ENCODE measurements at places on chromosomes 1 and 21.

- DNase-seq: no peak
Observed at GRCh38 chr1:108841703-108842102, 15.2 kb downstream of the AKNAD1 start.

GRCh38 chr1:72371259-72372035 is 89.1 kb upstream of the NEGR1 start:
- no peak for DNase-seq

DNA sequence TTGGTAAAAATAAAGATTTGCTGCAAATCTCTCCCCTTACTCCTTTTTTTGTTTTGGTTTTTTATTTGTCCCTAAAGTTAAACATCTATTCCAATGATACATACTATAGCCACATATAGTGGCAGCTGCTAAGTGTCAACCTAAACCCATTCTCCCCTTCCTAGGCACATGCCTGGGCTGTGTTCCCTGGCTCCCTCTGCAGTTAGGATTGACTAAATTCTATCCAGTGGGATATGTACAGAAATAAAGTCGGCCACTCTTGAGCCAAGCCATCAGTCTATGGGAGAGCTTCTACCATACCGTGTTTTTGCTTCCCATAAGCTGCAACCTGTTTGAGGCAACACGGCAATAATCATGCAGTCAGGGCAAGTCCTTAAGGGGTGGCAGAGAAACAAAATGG is 23.6 kb downstream of the MCOLN3 start:
- no peak for DNase-seq

- DNase-seq: no peak
Observed at GRCh38 chr1:226419284-226420029, 11.6 kb upstream of the PARP1 start.

DNA sequence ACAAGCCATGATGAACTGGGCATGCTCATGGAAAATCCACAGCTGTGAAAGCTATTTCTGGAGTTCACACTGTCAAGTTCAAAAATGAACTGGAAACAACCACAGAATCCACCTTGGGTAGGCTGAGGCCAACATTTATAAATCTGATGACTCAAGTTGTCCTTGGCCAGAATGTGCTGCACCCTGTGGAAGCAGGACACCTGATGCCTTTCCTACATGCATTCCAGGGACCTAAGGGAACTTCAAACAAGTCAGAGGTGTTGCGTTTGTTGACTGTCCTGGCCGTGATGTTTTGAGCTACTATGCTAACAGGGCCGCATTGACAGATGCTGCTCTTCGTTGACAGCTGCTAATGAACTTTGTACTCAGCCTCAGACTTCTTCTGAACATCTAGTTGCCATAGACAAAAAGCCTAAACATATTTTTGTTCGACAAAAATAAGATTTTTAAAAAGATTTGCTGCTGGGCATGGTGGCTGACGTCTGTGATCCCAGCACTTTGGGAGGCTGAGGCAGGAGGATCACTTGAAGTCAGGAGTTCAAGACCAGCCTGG is 127.9 kb upstream of the SLC45A1 start:
- no peak for DNase-seq

- DNase-seq: peak; percentile 27
Observed at GRCh38 chr1:25617625-25618432, 1.2 kb downstream of the MAN1C1 start.

- DNase-seq: no peak
Observed at GRCh38 chr1:115338457-115338820, 390 bp upstream of the NGF start.

GRCh38 chr1:49251019-49251784 is 474.5 kb upstream of the BEND5 start:
- DNase-seq: no peak

DNA sequence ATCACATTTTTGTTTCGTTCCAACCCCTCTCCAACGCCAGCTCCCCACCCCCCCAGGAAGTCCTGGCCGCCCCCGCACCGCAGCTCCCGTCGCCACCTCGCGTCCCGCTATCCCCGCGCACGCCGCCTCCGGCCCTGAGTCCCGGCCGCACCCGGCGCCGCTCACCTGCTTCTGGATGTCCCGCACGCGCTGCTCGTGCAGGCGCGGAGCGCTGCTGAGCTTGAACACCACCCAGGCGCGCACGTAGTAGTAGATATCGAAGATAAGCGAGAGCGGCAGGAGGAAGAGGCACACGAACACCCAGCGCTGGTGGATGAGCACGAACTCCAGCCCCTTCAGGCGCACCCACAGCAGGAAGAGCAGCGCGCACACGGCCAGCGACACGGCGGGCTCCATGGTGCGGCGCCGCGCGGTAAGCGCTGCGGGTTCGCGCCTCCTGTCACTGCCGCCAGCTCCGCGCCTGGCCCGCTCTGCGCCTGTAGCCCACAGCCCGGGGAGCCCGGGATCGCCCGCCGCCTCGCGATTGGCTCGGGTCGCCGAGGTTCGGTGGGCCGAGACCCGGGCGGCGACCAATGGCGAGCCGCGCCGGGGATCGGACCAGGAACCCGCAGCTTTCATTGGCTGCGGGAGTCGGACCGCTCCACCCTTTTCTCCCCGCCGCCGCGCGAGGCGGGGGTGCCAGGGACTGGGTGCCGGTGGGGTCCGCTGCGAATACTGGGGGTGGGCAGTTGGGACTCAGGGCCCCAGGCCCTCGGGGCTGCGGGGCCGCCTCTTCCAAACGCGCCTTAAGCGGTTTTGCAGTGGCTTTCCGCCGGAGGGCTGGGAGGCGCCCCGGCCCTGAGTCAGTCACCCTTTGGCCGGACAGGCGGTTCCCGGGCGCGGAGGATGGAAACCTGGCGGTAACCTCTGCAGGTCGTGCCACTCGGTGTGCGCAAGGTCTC is at the start of gene DHCR24:
DHCR24 (minus strand) TSS at position 472 of the 941 bp plus-strand sequence; CDS start at position 396, 76 bp downstream.
- DNase-seq: peak; percentile 100

DNA sequence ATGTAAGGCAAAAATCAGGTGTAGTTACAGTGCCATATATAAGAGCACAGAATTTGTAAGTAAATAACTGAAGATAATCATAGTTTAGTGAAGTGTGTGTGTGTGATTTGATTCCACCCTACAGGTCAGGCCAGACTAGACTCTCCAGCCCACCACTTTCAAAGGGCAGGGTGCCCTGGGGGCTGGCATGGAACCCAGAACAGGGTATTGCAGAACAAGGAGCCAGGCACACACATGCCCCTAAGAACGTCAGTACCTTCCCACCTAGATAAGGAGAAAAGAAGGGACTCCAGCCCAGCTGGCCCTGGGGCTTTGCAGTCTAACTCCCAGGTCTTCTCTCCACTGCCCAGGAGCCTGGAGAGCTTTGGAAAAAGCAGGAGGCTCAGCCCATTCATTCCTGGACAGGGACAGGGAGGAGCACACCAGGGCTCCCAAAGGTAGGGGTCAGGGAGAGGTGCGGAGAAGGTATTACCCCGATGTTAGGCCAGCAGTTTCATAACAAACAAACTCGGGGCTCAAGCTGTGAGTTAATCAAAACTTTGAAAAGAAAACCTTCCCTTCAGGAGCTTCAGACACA is 149.7 kb upstream of the VANGL1 start:
- DNase-seq: no peak

DNA sequence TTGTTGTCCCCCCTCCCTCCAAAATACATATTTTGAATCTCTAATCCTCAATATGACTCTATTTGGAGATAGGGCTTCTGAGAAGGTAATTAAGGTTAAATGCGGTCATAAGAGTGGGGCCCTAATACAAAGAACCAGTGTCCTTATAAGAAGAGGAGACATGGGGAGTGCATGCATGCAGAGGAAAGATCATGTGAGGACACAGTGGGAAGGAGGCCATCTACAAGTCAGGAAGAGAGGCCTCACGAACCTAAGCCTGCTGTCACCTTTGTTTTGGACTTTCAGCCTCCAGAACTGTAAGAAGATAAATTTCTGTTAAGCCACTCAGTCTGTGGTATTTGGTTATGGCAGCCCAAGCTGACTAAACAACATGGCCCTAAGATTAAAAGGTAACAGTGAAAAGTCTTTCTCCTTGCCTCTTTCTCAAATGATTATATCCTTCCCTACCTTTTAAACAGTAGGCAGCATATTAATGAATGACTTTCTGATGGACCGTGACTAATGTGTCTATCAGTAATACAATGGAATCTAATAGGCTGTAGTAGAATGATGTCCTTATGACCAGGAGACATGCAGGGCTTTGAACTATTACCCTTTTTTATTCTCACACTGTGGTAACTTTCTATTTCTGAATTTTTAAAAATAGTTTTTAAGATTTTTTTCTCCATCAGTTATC is 40.6 kb upstream of the ST6GALNAC3 start:
- no peak for DNase-seq

- DNase-seq: no peak
Observed at GRCh38 chr1:222950892-222951291, 136.1 kb downstream of the DISP1 start.

- DNase-seq: peak; percentile 88
Observed at GRCh38 chr1:31954607-31955283, 16.6 kb upstream of the PTP4A2 start.

GRCh38 chr1:246039584-246039983 is 467.5 kb downstream of the SMYD3 start:
- no peak for DNase-seq

GRCh38 chr21:41926117-41926806 is 27.6 kb downstream of the C2CD2 start:
- DNase-seq: peak; percentile 60

DNA sequence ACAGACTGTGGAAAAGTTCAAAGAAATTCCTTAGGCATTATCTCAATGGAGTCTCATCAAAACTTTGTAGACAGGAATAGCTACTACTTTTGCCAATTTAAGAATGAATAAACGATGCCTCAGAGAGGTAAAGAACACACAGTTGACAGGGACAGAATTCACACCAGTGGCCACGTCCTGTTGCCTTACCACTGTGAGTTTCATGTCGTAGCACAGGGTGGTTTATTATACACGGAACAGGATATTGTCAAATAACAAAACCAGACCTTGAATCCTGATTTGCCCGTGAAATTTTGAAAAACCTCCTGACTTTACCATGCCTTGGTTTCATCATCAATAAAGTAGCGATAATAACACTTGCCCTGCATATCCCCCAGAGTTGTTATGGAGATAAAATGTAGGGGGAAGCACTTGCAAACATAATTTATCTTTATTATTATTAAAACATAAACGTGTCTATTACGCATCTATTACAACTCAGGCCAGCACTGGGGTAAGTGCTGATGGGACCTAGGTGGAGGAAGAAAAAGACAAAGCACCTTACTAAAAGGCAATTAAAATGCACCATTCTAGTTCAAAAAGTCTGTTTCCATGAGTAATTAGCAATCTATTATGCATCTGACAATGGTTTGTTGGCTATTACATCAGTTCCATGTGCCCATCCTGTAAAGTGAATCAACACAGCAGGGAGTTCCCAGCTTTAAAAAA is 408.1 kb upstream of the RUNX1 start:
- DNase-seq: no peak

GRCh38 chr1:34128186-34128889 is 36.7 kb downstream of the CSMD2 start:
- no peak for DNase-seq

- DNase-seq: no peak
Observed at GRCh38 chr1:170704256-170704655, 40.3 kb downstream of the PRRX1 start.

GRCh38 chr1:209845408-209845725 is 17.6 kb downstream of the UTP25 start:
- DNase-seq: no peak

DNA sequence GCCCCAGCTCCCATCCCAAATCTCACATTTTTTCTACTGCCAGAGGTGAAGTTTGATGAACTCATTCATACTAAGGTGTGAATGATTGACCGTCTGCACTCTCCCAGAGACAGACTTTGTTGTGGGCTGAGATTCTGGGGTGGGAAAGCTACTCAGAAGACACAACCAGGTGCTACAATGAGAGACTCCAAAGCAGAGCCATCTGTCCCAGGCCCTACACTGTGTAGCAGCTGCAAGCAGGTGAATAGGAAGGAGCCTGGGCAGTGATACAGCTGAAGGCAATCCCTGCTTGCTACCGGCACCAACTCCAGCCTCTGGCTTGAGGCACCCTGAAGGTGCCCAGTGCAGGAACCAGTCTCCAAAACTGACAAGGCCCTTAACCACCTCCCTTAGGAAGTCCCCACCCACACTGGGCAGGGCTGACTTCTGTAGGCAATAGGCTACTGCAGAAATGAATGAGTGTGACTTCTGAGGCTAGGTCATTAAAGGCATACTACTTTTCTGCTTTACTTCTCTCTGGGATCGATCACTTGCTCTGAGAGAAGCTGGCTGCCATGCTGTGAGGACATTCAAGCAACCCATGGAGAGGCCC is 79.7 kb upstream of the RUNX3 start:
- no peak for DNase-seq

DNA sequence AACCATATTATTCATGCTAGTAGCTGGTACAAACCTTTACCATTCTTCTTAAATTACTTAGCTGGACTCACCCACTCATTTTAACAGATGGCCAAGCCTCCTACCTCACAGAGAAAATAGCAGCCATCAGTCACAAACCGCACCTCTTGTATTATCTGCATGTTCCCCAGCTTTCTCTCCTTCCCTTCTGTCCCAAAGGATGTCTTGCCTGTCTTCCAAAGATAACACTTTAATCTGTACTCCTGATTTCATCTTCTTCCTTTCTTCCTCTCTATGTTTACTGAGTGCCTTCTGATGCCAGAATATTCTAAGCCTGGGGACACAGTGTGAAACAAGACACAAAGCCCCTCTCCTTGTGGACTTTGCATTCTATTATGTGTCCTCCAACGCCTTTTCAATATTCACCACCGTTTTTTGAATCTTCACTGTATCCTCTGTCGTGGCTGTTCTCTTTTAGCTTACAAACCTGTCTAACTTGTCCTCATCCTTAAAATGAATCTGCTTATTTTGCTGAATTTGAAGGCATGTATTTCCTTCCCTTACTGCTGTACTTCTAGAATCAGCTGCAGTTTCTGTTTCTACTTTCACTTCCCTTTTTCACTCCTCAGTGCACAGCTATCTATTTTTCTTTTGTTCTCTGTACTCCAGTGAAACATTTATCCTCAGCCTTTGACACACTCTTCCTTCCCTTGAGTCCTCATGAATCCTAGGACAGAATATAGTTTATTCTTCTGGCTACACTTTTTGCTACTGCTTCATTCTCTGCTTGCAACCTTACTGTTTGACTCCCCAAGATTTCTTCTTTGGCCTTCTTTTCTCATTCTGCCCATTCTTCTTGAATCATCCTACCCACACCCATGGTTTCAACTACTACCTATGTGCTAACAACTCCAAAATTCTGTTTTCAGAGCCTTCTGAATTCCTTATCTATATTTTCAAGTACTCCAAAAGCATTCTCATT is 216.9 kb upstream of the SAMSN1 start:
- no peak for DNase-seq

All from GM03348 (cell line).